HL-60 (cell line): ENCODE measurements at places on chromosomes 5 and 9.

DNA sequence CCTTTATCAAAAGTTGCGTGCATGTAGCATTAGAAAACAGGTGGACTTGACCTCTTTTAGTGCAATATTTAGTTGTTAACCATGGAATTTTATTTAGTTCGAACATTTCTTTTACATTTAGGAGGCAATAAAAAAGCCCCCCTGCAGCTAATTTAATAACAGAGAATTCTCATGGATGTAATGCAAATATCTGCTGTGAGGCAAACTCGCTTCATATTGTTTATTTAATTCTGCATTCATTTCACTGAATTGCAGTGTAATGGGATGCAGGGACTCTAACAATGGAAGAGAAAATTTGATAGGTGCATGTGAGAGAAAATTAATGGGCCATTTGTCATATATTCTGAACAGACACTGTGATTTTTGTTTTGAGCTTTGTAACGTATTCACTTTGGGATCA is 205.1 kb upstream of the CHD1 start:
- no peak for DNase-seq

- DNase-seq = no peak
These were observed 6.8 kb downstream of the NNT start for GRCh38 chr5:43609752-43610151.

GRCh38 chr5:159943326-159943725 is 27.0 kb downstream of the ADRA1B start:
- no peak for DNase-seq

- DNase-seq = no peak
These were observed 45.7 kb upstream of the HAND1 start for GRCh38 chr5:154523709-154524108.

DNA sequence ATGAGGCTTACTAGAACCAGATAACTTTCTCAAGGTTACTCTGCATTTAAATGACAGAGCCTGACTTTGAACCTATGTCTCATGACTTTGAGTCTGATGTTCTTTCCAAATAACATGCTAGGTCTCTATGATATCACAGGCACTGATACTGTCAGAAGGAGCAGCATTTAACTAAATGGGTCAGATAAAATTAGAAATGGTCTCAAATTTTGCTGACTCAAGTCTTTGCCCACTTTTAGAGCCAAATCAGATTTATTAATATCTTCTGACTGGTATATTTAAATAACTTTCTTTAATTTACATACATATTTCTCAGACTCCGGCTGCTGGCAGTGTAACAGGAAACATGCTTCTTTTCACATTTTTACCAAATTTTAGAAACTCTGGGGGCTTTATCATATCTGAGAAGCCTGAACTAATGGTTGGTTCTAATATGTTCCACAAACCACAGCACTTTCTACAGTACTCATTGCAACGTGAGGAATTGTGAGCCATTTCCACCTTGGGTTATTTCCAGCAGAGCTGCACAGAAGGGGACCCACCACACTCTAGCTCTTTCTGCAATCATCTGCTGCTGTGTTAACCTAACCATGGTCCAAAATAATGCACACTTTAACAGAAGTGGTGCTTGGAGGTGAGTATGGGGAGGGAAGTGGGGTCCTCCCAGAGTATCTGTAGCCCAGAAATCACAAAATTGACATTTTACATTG is 79.2 kb downstream of the KCTD16 start:
- no peak for DNase-seq

DNA sequence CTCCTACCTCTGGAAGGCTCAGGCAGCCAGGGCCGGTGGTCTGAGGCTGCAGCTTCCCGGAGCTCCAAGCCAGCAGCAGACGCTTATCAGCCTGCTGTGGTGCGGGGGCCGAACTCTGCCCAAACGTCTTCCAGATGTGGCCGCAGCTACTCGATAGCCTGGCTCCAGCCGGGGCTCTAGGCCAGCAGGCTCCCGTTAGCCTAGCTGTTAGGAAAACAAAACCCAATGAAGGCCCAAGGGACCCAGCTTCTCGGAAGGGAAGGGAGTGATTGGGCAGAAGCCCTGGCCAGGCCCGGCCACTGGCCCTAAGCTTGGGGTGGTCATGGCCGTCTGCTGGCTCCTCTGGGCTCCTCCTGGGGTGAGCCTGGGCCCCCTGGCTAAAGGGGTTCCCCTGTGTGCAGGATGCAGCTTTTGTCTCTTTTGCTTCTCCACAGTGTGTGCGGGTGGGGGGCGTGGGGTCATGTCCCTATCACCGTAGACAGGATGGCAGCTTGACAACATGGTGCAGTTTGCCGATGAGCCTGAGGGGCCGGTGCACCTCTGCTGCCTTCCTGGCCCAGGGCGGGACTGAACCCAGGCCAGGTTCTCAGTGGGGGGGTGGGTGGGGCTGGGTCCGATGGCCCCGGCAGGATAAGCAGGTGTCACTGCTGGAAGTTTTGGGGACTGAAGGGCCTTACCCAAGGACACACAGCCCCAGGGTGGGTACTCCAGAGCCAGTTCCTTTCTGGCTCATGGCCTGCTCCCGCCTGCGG is 18.7 kb downstream of the MYMK start:
- DNase-seq = no peak

- DNase-seq = no peak
These were observed 251.9 kb downstream of the NFIB start for GRCh38 chr9:14061936-14062585.

- DNase-seq = no peak
These were observed 453.3 kb downstream of the BNC2 start for GRCh38 chr9:16417161-16417560.

- no peak for DNase-seq
These were observed 15.0 kb downstream of the NAIF1 start for GRCh38 chr9:128051932-128052709.

- no peak for DNase-seq
These were observed 159.2 kb upstream of the SLC24A2 start for GRCh38 chr9:19947996-19948395.

DNA sequence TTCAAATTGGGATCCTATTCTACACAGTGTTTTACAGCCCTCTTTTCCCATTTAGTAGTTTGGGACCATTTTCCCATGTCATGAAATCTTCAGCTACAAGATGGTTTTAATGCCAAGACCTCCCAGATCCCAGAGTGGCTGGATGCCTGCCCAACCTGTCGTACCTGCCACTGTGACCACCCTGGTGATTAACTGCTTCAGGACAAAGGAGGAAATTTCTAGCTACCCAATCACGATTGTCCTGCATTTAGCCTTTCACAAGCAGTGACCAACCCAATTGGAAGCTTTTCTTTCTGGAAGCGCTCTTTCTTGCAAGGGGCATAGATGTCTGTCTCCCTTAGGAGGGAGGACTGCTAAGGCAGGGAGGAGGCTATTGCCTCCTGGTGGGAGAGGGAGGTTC is 13.8 kb downstream of the IL9 start:
- DNase-seq = no peak

DNA sequence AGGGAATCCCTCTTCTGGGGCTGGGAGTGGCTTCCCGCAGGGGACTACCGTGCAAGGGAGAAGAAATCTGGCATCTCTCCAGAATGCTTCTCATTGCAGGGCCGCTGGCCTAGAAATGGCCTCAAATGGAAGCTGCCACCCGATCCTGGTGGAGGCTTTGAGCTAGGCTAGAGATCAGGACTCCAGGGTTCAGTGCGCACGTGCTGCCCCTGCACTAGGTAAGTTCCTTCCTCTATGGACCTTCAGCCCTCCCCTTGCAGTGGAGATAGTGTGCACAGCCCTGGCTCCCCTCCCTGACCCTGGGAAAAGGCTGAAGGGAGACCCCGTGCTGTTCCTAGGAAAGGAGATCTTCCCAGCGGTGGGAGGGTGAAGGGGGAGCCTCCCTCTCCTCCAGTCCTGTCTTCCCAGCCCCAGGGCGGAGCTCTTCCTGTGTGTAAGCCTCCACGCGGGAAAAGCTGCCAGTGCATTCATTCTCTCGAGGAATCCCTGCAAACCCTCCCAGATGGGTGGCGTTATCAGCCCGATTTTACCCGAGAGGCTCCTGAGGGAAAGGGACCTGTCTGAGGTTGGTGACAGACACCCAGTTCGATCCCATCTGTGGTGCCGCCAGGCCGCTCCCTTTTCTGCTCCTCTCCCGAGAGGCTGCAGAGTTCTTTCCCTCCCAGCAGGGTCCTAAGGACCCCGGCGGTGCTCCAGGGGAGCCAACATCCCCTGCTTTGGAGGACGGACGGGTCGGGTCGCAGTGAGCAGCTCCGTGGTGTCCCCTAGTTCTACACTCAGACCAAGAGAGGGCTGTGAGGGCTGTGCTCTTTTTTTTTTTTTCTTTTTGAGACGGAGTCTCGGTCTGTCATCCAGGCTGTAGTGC is 1.4 kb upstream of the CERCAM start:
- DNase-seq = no peak

DNA sequence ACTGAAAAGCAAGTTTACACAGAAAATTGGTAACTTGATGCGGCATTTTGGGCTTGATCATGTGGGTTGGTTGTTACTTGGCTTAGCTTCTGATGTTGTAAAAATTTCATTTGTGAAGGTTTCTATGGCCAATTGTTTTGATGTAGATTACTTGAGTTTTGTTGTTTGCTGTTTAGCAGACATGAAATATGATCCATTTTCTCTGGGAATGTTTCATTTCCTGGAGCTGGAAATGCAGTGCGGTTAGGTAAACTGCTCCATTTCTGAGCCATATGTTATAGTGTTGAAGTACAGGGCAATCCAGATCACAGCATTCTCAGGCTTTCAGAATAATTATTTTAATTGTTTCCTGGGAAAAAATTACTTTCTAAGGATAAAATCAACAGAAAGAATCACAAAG is 396.9 kb downstream of the ENC1 start:
- DNase-seq = no peak

DNA sequence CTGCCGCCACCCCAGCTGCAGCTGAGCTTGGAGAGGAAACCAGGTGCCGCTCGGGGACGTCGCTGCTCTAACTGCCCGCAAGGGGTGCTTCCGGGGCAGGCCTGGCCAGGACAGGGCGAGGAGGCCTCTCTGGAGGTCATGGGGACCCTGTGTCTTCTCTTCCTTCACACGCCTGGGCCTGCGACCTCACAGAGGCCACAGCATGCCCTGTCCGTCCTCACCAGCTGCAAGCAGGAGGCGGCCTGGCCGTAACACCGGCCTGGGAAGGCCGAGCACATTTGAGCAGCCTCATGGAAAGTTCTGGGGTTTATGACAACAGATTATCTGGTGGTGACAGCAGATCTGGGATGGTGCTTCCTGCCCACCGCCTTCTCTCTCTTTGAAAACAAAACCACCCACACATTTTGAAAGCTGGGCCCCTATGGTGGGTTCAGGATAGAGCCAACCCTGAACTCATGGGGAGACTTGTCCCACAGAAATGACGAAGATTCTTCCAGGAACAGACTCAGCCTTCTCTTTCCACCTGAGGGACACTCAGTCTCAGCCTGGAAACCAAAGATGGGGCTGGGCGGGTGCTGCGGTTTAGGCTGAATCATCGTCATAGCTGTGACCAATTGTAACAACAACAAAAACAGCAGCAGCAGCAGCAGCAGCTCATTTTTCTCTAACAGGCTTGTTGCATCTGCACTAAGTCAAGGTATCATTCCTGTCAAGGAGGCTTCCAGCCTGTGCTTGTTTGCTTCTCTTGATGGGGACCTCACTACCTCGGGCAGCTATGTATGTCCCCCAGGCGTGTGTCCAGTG is 99.6 kb upstream of the RAPGEF1 start:
- peak; percentile 11 for DNase-seq

- DNase-seq = no peak
These were observed 667.8 kb upstream of the RGMB start for GRCh38 chr5:98105681-98106080.

DNA sequence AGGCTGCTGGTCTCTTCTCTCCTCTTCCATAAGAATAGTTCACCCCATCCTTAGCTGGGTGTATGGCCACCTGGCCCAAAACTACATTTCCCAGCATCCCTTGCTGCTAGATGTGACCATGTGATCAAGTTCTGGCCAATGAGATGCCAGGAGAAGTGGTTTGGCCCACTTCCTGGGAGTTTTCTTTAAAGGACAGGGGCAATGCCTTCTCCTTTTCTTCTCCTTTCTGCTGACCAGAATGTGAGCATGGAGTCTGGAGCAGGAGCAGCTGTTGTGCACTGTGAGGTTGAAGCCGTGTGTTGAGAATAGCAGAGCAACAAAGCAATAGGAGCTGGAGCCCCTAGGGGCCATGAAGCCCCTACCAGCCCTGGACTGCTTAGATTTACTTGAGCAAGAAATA is 36.8 kb downstream of the C9orf50 start:
- DNase-seq = no peak

GRCh38 chr9:89838621-89839020 is 233.8 kb downstream of the GADD45G start:
- no peak for DNase-seq

- no peak for DNase-seq
These were observed 46.7 kb upstream of the MAMDC2 start for GRCh38 chr9:69996967-69997366.

GRCh38 chr9:110050925-110051355 is 157.0 kb downstream of the C9orf152 start:
- DNase-seq = peak; percentile 51

- no peak for DNase-seq
These were observed 54.5 kb downstream of the BNC2 start for GRCh38 chr9:16816011-16816410.

GRCh38 chr5:141596867-141597266 is 21.9 kb downstream of the DIAPH1 start:
- no peak for DNase-seq

DNA sequence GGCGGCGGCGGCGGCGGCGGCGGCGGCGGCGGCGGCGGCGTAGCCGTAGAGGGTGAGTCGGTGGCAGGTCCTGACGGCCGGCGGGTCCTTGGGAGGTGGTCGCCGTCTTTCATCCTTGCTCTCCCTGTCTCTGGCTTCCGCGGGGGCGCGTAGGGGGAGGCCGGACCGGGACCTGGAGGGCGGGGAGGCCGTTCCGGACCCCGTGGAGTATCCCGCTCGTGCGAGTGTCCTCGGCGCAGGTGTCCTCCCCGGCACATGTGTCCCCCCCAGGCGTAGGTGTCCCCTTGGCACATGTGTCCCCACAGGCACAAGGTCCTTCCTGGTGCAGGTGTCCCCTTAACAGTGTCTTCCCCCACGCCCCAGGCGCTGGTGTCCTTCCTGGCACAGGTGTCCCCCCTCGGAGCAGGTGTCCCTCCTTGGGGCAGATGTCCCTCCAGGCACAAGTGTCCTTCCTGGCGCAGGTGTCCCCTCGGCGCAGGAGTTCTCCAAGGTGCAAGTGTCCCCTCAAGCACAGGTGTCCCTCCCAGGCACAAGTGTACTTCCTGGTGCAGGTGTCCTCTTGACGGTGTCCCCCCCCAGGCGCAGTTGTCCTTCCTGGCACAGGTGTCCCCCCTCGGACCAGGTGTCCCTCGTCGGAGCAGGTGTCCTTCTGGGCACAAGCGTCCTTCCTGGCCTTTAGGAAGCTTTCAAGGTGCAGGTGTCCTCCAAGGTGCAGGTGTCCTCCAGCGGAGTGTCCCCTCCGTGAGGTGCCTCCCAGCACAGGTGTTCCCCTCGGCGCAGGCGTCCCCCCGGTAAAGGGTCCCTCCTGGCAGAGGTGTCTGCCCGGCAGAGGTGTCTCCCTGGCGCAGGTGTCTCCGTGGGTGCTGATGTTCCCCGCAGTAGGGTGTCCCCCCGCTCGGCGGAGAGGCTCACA is 519 bp downstream of the EXOC3 start:
- peak; percentile 32 for DNase-seq

GRCh38 chr9:79210541-79211243 is 361.1 kb upstream of the TLE4 start:
- no peak for DNase-seq

- no peak for DNase-seq
These were observed 316.4 kb upstream of the GRIN3A start for GRCh38 chr9:102054811-102055210.
